ENCODE measurements at places on chromosomes 5 and 9.

- DNase-seq, result peak; percentile 73
Observed at GRCh38 chr5:109688630-109688969, 1.1 kb upstream of the MAN2A1 start.

- DNase-seq, result no peak
Observed at GRCh38 chr5:175867587-175868347, 3.6 kb upstream of the CPLX2 start.

DNA sequence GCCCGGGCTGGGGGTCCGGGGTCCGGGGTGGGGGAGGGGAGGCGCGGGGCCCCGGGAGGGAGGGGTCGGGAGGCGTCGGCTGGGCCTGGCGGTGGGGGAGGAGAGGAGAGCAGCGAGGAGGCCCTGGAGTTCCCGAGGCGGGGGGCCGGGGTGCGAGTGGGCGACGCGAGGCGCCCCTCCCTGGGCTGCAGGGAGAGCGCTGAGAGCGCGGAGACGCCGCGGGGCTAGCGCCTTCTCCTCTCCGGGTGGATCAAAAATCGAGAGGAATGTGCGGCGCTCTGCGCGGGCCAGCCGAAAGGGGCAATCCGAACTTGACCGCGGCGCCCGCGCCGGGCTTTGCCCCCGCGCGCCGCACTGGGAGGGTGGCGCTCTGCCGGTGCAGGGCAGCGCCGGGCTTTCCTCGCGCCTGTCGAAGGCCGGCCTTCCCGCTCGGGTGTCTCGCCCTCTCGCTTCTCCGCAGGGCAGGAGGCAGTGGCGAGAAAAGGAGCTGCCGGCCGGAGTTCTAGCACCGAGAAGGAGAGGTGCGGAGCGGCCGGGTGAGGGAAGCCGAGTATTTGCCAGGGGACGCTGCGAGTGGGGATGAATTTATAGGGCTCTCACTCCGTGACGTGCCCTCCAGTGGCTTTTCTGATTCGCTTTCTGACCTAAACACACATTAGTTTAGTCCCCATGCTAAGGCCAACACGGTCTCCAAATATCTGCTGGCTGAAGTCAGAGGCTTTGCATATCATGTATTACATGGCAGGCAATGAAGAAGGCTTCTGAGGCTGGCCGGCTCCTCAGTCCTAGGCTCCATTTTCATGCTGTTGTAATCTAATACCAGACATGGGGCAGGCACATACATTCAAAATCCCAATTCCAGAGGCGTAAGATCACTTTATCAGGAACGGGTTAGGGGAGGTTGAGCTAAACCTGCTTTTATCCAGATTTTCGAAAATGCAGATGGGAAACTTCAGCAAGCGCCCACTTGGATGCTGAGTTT, 503 bp upstream of the GDNF start:
- peak; percentile 45 for DNase-seq

DNA sequence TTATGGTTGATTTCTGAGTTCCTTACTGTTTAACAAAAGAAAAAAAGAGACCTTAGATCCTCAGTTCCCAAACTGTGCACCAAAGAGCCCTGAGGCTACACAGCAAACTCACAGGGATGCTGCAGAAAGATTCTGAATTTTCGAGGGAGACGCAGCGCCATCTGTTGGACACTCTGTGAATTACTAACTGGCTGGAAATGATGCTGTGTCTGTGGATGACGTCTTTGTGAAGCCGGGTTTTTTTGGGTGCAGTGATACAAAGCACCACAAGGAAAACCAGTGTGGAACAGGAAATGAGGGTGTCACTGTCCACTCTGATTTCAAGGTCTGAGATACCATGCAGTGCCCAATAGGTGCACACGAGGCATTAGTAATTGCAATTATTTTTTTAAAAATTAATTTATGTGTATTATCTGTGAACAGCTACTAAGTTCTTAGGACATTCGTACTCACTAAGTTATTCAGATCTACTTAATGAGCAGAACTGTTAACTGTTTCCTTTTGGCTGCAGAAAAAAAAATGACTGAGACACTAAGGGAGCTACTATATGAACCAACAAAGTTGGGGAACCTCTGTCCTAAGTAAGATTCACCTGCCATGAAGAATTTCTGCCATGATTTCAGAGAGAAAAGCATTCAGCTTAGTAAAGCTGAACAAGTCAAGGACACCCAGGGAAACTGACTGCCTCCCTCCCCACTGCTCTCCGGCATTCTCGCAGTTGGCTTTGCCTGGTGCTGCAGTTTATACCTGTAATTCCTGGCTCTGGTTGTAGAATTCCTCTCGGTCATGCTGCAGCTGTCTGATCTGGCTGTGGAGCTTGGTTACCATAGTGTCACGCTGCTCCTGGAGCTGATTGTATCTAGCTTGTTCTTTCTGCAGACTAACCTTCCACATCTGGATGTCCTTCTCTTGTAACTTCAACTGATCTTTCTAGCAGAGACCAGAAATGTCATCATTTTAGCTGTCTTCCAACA, 23.4 kb downstream of the SPACA9 start:
- DNase-seq, result peak; percentile 77

DNA sequence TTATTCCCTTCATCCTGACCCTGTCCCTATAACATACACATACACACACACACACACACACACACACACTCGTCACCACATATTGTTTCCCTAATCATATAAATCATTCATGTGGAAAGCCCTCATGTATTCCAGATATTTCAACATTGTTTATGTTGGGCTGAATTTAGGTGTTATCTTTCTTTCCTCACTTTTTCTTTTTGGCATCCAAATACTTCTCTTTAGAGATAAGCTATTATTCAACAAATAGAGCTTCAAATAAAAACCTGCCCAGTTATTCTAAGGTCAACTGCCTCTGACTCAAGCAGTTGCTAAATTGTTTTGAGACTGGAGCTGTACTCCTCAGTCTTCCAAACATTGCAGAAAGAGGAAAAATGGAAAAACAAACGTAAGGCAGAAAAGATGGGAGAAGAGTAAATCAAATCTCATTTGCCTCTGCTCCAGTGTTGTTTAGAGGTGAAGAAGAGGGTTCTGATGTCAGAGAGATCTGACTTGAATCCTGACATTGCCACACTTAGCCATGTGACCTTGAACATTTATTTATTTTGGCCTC, 215.7 kb downstream of the GAS1 start:
- DNase-seq, result no peak

DNA sequence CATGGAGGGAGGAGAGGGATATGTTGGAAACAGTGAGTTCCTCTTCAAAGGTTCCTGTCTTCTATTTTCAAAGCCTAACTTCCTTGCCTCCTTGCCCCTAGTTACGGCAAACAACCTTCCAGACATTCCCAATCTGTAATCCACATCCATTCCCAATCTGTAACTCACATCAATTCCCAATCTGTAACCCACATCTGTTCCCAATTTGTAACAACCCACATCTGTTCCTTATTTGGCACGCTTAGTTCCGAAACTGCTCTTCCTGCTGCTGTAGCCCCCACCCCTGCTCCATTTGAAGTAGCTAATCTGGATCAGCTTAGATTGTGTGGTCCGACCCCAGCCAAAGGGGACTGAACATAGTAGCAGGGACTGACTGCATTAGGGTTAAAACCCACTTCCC, 23.9 kb upstream of the IDNK start:
- DNase-seq, result no peak

GRCh38 chr9:35923927-35924763, 14.9 kb downstream of the SPAAR start:
- DNase-seq, result peak; percentile 70

GRCh38 chr9:108138516-108138915, 648.9 kb upstream of the KLF4 start:
- no peak for DNase-seq

GRCh38 chr5:82068723-82069122, 96.9 kb downstream of the ATG10 start:
- no peak for DNase-seq

GRCh38 chr5:176959051-176959450, 47.5 kb downstream of the UIMC1 start:
- DNase-seq, result no peak

DNA sequence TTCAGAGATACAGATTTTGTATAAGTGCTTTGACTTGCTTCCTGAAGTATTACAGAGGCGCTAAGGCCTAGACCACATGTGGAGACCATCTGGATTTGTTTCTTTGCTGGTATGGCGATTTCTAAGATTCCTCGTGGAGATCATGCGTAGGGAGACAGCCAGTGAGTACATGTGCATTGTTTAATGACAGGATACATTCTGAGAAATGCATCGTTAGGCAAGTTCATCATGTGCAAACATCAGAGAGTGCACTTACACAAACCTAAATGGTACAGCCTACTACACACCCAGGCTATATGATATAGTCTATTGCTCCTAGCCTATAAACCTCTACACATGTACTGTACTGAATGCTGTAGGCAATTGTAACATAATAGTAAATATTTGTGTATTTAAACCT, 16.5 kb upstream of the CEP120 start:
- no peak for DNase-seq

DNA sequence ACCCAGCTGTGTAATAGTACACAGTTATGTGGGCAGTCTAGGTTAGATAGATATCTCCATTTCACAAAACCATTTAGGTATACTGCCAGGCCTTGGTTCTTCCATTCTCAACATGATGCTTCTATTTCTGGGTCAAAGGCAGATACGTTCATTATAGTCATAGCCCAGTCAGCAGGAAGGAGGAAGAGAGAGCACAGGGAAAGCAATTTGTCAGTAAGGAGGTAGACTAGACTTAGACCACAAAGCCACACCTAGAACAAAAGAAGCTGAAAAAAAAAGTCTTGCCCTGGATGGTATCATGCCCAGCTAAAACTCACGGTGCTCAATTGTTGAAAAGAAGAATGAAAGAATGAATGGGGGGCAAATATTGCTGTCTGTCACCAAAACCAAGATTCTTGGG, 7.6 kb downstream of the INVS start:
- DNase-seq, result no peak

DNA sequence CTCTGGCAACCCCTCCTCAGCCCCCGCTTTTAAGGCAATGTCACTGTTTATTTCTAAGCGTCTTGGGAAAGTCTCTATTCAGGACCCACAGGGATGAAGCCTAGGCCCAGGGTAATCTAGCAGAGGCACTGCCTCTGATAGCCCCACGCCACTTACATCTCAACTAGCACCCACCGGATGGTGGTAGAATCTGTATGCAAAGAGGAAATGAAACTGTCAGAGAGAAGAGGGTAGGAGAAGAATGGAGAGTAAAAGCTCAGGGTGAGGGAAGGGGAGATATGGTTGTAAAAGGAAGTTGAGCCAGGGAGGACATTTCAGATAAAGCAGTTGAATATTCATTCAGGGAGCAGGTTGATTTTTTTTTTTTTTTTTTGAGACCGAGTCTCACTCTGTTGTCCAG, 3.0 kb downstream of the FRRS1L start:
- DNase-seq, result no peak

DNA sequence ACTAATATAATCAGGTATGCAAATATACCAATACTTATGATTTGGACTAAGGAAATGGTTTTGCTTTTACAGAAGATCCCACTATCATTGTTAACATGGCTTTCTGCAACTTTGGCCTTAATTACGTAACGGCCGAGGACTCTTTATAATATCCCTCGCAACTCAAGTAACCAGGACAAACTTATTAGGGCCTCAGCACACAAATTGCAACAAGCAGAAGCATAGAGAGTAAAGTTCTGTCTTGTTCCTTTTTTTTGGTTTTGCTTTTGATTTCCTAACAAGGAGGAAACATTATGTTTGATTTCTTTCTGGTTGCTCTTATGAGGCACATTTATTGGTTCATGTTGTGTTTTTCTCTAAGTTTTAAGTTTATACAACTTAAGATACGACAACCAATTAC, 60.4 kb downstream of the RORB start:
- DNase-seq, result no peak

- no peak for DNase-seq
Observed at GRCh38 chr9:127311239-127311741, 46.7 kb downstream of the GARNL3 start.

- DNase-seq, result no peak
Observed at GRCh38 chr5:137304226-137304874, 194.8 kb downstream of the SPOCK1 start.

DNA sequence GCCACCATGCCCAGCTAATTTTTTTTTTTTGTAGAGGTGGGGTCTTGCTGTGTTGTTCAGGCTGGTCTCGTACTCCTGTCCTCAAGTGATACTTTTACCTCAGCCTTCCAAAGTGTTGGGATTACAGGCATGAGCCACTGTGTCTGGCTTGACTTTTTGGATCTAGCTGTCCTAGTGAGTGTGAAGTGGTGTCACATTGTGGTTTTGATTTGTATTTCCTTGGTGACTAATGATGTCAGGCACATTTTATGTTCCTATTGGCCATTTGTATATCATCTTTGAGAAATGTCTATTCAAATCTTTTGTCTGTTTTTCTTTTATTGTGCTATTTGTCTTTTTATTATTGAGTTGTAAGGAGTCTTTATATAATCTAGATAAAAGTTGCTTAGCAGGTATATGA, 53.5 kb upstream of the MCCC2 start:
- no peak for DNase-seq

GRCh38 chr5:10442576-10442975, 897 bp downstream of the ROPN1L start:
- no peak for DNase-seq

DNA sequence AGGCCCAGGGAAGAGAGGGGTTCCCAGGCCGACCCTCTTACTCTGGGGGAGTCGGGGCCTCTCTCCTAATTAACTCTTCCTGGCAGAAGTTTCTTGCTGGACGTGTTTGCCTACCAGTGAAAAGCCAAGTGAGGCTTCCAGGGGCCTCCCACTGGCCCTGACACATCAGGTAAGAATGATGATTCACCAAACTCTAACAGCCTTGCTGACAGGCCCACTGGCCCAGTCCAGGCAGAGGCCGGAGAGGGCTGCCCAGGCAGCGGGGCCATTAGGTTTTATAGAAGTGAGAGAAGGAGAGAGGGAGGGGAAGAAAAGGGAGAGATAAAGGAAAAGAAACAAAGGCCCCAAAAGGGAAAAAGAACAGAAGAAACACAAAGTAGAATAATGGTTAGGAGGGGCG, 50.8 kb upstream of the FOXE1 start:
- no peak for DNase-seq

DNA sequence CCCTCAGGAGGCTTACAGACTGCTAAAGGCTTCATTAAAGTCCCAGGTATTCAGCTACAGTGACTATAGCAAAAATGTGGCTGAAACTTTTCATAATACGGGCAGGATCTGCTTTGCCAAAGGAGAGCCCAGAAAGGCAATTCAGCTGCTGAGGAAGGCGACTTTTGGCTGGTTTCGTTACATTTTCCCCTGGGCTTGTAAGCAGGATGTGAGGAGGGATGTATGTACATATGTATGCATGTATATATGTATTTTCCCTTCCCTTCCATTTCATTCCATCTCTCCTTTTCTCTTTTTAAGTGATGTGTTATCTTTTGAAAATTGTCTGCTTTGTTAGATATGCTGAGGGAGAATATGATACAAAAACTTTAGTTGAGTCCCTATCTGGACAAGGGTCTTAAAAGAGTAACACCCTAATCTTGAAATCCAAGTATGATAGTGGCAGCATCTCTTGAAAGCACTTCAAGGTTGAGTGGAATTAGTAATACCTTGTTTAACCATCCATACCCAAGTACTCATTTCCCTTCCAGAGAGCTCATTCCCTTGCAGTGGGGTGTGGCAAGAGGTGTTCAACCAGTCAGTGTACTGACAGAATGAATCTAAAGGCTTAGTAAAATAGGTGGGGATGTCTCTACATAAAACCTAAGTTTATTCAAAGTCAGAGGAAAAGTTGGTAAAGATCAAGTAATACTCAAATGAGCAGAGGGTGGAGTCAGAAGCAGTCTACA, 28.7 kb downstream of the RAD1 start:
- DNase-seq, result no peak

- no peak for DNase-seq
Observed at GRCh38 chr5:74418261-74418660, 222.3 kb downstream of the ENC1 start.
